ENCODE measurements at places on chromosomes 11 and 22.

DNA sequence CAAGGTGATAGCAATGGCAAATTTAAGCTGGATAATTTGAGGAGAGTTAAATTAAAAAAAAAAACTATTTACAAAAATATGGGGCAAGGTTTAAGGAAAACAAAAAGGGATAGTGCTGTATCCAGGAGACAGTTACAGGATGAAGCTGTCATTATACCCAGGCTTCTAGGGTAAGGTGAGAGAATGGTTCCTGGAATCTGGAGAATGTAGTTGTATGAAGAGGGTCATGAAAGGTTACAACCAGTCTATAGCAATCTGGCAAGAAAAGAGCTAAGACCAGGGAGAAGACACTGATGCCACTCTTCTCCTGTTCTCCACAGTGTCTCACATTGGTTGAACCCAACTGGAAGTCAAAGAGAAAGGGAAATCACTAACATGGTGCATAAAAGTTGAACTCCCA is 144.9 kb downstream of the SOX6 start:
- no peak for DNase-seq

DNA sequence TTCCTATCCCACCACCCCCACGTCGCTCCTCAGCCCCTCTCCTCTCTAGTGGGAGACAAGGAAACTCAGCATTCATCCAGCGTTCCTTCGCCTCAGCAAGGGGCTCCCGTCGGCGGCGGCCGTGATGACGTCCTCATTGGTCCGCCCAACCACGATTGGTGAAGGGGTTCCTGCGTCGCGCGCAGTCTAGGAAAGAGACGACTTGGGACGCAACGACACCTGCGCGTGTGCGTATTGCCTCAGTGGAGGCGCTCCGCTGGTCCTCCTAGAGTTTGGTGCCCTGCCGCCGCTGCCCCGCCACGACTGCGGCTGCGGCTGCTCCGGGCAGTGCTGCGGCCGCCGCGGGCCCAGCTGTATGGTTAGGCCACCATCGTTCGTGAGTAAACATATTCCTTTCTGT is 56.6 kb downstream of the CCDC81 start:
- DNase-seq: no peak

DNA sequence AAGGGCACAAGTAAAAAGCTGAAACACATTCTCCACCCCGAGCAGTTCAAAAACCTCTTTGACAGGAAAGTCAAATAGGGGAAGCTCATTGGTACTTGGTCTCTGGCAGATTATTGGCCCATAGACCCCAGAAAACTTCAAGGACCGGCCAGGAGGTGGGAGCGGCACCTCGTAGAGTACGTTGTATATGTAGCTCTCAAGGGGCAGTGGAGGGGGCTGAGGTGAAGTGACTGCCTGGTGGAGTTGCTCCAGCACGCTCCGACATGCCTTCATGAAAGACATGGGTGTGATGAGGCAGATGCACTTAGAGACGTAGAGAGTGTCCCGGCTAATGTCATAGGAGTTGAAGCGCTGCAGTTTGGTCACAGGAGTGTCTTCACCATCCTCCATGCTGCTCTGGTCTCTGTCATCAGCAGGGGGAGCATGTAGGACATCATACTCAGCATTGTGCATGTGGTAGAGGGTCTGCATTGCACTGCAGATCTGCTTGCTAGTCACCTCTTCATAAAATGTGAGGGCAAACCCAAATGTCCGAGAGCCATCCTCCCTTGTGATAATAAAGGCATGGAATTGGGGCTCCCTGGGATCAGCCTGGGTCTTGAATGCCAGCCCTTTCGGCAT is 61.3 kb downstream of the DENND5A start:
- DNase-seq: no peak

- DNase-seq: no peak
Observed at GRCh38 chr22:23904573-23905254, 10.5 kb downstream of the MIF start.

- no peak for DNase-seq
Observed at GRCh38 chr11:16606784-16607674, 131.4 kb upstream of the C11orf58 start.
